ENCODE measurements at places on chromosomes 16 and 17. TPM values are rescaled to one million over a fixed set of nuclear protein-coding genes. Genes with fewer than 3 reads are reported as not detected.

The CDRT15 gene
- not detected for total RNA-seq

The XYLT1 gene
- total RNA-seq, result 5.5 TPM

The NUTF2 gene
- total RNA-seq, result 41.3 TPM

The DNAH17 gene
- total RNA-seq, result not detected

The CCL8 gene
- 0.46 TPM for total RNA-seq

The SULT1A2 gene
- 1.3 TPM for total RNA-seq

The NOS2 gene
- total RNA-seq, result 0.03 TPM

The TNFRSF13B gene
- not detected for total RNA-seq
